ENCODE measurements at places on chromosomes 1 and 21.

DNA sequence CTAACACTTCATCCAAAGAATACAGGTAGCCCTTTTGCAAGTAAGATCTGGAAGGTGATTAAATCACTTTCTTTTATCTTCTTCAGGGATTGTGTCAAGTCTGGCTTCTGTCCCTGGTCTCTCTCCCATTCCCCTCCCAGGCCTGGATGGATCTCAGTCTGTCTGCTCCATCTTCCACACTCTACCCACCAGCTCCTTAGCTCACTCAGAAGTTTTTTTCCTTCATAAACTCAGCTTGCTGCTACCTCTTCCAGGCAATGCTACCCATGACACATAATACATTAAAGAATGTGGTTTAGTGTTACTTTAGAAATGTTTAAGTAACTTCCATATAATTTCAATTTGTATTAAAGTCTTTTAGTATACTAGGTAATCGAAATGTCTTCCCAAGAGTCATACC lies 133.1 kb downstream of the AKT3 start:
- DNase-seq: no peak

DNA sequence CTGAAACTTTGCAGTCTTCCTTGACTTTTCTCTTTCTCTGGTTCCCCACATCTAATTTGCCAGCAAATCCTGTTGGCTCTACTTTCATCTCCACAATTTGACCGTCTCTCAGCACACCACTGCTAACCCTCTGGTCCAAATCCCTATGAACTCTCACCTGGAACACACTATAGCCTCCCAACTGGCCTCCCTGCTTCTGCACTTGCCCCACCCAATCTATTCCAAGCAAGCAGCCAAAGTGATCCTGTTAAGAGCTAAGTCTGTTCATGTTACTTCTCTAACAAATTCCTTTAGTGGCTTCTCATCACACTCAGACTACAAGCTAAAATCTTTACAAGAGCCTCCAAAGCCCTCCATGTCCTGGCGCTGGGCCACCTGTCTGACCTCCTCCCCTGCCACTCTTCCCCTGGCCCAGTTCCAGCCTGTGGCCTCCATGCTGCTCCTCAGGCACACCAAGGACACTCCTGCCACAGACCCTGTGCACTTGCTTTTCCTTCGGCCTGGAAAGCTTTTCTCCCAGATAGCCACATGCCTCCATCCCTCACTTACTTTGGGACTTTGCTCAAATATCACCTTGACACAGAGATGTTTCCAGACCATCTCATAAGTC lies 104.1 kb downstream of the DTL start:
- DNase-seq: peak; percentile 66

DNA sequence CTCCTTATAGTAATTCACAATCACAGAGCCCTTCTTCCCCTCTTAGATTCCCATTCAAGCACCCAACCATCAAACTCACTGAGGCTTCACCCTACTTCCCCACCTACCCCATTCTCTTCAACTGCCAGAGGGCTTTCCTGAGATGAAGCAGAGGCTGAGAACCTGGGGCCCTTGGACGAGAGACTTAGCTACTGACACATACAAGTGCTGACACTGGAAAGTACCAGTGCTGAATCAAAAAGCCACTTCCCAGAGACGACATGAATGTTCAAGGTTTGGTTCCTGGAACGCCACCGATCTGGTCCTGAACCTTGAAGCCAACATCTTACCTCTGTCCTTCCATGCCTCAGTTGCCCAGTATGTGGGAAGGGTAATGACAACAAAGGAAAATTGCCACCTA lies 16.6 kb upstream of the RAP1A start:
- no peak for DNase-seq

GRCh38 chr1:45542591-45542990 lies 8.0 kb upstream of the AKR1A1 start:
- DNase-seq: no peak

- no peak for DNase-seq
Measured at GRCh38 chr1:145690587-145691558, 16.3 kb downstream of the PDZK1 start.

DNA sequence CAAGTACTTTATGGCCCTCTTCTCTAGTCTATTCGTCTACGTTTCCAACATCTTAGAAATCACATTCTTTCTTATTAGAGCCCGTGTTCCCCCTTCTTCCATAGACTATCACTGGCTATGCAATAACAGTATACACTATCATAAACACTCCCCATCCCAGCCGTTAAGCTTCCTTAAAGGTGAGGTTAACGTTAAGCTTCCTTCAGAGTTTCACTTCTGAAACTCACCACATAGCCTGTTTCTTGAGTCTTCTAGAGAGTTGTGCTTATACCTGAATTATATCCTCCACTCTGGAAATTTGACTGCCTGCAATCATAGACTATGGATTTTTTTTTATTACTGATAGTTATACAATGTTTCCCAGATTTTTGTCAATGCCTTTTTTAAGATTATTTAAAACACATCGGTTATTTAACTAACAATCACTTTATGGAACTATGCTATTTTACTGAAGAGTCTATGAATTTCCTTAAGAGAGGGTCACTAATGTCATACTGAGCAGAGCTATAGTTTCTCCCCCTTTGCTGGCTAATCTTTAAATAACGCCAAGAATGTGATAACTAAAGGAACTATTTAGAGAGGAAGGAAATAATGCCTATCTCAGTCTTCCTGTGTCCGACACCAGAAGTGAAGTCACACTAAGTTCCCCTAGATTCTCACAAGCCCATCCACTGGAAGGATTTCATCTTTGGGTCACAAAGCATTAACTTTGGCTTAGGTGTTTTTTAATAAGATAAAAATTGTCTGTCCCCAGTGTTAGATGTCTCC lies 16.8 kb downstream of the FCER1A start:
- DNase-seq: no peak

DNA sequence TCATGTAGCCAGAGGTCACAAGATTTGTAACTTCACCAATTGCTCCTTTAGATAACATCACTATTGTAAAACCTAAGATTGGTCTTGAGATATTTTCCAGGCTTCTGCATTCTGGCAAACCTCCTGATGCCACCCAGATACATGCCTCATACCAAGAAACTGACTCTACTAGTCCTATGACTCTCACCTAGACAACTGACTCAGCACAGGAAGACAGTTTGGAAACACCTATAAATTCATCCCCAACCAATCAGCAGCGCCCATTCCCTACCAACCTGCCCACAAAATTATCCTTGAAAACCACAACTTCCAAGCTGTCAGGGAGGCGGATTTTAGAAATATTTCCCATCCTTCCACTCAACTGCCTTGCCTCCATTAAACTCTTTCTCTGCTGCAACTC lies 2.6 kb downstream of the NME7 start:
- DNase-seq: no peak

DNA sequence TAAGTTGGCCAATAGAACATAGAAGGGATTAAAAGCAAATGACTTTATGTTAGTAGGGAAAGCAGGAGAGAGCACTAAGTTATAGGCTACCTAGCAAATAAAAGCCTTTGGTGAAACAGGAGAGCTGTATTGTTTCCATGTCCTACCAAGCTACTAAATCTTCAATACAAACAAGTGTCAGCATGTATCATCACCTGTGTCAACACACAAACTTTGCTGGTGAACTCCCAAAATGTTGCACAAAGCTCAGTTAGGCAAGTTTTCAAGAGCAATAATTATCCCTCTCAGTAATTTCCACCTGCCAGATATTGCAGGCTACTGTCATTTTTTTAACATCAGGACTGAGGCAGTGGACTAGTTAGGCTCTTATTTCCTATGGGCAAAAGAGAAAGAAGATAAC lies 77.7 kb upstream of the ADAM30 start:
- no peak for DNase-seq

GRCh38 chr1:113579256-113580018 lies 179.8 kb downstream of the PHTF1 start:
- DNase-seq: no peak

DNA sequence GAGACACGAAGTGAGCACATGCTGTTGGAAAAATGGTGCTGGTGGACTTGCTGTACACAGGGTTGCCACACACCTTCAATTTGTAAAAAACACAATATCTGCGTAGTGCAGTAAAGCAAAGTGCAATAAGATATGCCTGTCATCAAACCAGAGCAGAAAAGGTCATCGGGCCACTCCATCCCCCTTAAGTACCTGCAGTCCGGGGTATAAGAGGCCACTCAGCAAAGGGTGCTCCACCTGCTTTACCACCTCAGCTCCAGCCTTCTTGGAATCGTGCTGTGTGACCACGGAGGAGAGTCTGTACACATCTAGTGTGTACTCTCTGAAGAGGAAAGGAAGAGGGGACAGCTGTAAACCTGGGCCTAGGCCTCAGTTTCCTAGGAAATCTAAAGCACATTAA lies 10.9 kb downstream of the YARS1 start:
- DNase-seq: no peak

- peak; percentile 90 for DNase-seq
Measured at GRCh38 chr1:98661544-98662355, at the start of gene SNX7. Gene SNX7 (plus strand): TSS chr1:98661721. CDS start chr1:98661732, 11 bp downstream.

- DNase-seq: no peak
Measured at GRCh38 chr1:110633646-110634030, 27.5 kb upstream of the KCNA2 start.

GRCh38 chr1:97451046-97451826 lies 469.6 kb downstream of the DPYD start:
- no peak for DNase-seq

DNA sequence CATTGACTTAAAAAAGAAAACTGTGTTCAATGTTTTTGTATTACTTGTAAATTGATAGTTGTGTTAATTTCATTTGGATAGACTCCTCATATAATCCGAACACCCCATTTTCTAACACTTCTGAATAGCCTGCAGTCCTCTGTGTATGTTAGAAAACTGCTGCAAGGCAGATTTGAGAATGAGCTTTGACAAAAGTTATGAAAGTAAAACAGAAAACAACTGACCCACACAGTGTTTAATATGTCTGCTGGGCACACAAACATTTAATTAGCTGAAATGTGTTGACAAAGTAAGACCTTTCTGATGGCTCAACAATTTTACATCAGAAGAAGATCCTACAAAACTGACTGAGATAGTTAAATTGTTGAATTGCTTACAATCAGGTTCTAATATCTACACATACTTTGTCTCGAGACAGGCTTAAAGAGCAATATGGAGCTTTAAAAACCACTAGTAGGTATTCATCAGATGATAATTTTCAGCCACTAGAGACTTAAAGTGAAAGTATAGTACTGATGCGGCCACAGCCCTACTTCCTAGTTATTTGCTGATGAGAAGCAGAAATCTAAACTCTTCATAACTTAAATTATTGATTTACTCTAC lies 40.0 kb upstream of the PRMT6 start:
- no peak for DNase-seq

- peak; percentile 27 for DNase-seq
Measured at GRCh38 chr1:222095606-222096475, 354.0 kb upstream of the DUSP10 start.

- no peak for DNase-seq
Measured at GRCh38 chr1:240980342-240980741, 368.4 kb upstream of the GREM2 start.

DNA sequence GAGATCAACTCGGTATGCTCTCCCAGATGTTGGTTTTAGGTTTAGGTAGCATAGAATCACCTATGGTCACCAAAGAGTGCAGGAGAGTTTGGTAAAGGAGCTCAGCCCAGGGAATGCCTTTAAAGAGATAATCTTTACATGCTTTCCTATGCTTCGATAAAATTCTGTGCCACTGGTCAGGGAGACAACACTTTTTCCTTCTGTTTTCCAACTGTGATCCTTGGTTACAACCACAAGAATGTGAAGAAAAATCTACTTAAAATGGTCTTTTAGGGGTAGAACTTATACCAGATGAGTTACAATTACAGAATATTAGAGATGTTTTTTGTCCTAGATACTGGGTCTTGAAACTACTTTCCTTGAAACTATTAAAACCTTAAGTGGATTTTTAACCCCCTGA lies 895.6 kb downstream of the TTLL7 start:
- no peak for DNase-seq

DNA sequence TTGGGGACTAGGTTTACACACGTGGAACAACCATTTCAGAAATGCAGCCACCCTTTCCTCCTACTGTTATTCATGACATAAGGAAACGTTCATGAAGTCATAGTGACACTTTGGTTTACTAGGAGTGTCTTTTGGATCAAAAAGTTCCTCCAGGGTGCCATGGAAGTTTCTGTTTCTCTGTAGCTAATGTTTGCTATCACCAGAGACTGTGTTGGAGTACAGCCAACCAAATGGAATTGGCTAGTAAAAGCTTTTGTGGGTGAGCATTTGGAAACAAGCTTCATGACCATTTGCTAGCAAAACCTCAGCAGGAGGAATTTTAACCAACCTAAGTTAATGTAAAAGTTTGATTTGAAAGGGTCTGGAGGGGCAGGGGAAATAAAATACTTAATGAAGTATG lies 43.9 kb upstream of the ADGRL2 start:
- no peak for DNase-seq
